Pons (tissue), 1 donor: ENCODE measurements at places on chromosomes 5 and 9.

DNA sequence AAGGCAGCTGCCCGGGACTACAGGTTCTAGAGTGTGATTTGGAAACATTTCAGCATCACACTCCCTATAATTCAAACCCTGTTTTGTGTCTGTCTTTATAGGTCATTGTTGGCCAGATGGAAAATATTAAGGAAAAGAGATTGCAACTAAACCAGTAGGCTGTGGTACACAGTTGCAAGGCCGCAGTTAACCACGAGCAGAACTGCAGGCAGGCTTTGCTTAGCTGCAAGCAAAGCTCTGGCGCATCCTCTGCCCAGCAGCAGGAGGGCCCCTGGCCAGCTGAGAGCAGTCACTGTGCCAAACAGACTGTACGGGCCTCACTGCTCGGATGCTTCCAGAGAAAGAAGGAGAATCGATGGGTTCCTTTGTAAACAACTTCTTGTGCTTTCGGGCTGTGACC is 204.5 kb downstream of the DENND1A start:
- peak; percentile 58 for DNase-seq

GRCh38 chr9:99269416-99269815 is 47.3 kb downstream of the SEC61B start:
- DNase-seq, result no peak

GRCh38 chr9:94533155-94533554 is 21.7 kb upstream of the PCAT7 start:
- no peak for DNase-seq

DNA sequence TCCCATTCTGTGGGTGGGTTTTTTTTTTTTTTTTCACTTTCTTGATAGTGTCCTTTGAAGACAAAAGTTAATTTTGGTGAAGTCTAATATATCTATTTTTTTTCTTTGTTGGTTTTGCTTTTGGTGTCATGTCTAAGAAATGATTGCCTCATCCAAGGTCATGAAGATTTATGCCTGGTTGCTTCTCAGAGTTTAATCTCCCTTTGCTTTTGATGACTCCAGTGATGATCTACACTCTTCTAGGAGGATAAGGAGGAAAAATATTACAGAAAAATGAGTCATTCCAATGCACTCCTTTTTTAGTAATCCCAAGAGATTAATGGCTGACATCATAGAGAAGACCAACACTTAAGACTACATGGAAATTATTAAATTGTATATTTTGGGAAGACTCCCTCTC is 79.7 kb upstream of the ICE1 start:
- no peak for DNase-seq

DNA sequence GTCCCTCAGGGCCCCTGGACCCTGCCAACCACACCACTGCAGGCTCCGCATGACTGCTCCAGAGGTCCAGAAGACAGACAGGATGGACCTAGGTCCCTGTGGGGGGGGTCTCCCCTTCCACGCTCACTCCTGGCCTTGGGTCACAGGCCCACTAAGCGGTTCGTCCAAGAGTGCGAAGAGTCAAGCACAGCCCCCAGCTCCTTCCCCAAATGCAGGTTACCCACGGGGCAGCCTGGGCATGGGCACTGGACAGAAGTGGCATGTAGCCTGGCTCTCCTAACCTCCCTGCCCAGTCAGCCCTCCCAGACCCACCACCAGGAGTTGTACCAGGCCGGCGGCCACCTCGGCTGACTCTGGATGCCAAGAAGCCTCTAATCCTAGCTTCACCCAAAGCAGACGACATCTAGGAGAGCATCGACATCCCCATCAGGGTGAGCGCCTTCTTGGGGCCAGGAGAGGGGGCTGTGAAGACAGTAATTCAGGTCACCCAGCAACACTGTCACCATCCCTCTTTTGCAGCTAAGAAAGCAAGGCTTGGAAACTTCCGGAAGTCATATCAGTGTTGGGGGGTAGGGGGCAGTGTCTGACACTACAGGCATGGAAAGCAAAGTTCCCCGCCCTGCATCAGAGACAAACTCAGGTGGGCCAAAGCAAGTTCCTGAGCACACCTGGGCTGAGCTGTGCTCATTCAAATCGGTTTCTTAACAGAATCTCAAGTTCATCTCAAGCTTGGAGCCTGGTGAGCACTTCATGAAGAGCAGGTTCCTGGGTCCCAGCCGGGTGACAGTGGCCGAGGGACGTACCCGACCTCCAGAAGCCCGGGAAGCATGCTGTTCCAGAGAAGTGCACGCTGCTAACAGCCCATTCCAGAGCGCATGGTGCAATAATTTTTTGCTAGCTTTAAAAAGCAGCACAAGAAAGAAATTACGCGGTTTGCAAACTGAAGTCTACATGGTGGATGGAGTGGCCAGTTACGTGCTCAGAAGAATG is 68.7 kb downstream of the SEMA4D start:
- no peak for DNase-seq

- no peak for DNase-seq
These were observed 979 bp downstream of the PCDHGA12 start for GRCh38 chr5:141431286-141431685.

- no peak for DNase-seq
These were observed 46.4 kb downstream of the SARDH start for GRCh38 chr9:133691626-133692363.

DNA sequence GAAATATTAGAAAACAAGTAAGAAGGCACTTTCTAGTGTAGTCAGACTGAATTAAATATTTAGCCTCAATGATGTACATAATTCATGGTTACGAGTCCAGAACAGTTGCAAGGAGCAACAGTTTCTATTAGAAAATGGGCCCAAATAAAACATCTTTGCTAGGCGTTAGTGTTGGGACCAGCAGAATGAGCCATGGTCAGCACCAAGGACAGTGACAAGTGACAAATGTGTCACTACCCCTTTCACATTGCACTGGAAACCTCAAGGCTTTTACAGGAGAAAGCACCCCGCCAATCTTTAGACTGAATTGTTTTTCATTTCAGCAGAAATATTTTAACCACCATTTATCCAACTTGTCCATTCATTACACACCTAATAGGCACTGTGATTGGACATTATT is 301.3 kb upstream of the ADCY2 start:
- no peak for DNase-seq

DNA sequence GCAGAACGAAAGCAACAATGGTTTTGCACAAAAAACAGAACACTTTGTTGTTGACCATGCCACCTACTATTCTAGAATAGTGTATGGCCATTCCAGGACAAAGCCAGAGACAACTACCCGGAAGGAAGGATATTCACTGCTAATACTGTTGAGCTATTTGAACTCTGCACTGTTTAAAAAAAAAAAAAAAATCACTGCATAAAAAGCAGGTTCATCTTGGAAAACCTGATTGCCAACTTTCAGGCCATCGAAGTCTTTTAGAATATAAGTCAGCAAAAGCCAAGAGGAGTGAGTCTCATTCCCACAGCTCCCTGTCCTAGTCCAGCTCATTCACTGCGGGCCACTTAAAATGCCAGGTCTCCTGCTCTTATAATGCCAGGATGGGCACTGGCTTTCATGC is 4.0 kb downstream of the ENC1 start:
- no peak for DNase-seq

- peak; percentile 38 for DNase-seq
These were observed 45.8 kb upstream of the ATG10 start for GRCh38 chr5:81925981-81926380.

- DNase-seq, result no peak
These were observed 38.0 kb downstream of the NIPAL4 start for GRCh38 chr5:157497875-157498611.

GRCh38 chr5:56329652-56330051 is 96.5 kb upstream of the ANKRD55 start:
- DNase-seq, result no peak

GRCh38 chr9:20670395-20670794 is 13.7 kb upstream of the FOCAD start:
- no peak for DNase-seq

DNA sequence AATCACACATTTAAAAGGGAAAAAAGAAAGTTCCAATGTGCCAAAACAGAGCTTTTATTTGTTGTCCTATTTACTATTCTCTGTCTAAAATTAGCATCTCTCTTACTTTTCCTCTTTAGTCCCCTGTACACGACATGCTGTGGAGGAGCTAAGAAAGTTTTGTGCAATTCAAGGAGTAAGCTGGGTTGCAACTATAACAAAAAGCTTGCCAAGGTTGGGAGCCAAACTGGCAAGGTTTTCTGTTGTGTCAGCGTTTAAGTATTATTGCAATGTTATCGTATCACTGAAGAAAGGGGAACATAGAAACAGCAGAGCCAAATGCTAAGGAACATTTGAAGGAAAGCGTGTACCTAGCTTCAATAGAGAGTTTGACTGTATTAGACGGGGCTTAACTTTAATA is 680.8 kb downstream of the CETN3 start:
- DNase-seq, result peak; percentile 77

- no peak for DNase-seq
These were observed 3.6 kb upstream of the AGPAT2 start for GRCh38 chr9:136690806-136691261.

GRCh38 chr5:107826311-107827000 is 155.7 kb upstream of the EFNA5 start:
- DNase-seq, result no peak

DNA sequence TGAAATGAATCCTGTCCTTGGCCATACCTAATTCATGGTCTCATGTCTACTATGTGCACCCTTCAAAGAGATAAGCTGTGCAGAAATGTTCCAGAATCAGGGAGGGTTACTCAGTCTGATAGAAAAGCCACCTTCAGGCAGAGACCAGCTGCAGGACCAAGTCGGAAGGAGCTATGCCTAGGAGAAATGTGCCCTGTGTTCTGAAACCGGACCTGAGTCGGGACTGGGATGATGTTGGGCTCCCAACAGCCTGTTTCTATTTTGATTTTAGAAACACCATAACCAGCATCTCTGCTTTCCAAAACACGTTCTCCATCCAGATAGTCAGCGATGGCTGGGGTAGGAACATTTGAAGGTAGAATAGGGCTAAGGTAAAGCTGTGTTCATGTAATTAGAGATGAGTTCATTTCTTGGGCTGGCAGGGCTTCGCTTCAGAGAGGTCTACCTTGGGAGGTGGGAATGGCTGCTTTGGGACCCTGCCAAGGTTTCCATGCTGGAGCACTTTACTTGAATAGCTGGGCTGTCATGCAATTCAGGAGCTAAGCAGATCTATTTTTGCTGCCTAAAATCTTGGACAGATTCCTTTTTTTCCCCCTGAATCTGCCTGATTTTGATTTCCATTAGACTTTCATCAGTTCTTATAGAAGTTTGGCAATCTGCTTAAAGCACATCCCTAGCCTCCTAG is 2.8 kb downstream of the ADCY2 start:
- DNase-seq, result no peak

DNA sequence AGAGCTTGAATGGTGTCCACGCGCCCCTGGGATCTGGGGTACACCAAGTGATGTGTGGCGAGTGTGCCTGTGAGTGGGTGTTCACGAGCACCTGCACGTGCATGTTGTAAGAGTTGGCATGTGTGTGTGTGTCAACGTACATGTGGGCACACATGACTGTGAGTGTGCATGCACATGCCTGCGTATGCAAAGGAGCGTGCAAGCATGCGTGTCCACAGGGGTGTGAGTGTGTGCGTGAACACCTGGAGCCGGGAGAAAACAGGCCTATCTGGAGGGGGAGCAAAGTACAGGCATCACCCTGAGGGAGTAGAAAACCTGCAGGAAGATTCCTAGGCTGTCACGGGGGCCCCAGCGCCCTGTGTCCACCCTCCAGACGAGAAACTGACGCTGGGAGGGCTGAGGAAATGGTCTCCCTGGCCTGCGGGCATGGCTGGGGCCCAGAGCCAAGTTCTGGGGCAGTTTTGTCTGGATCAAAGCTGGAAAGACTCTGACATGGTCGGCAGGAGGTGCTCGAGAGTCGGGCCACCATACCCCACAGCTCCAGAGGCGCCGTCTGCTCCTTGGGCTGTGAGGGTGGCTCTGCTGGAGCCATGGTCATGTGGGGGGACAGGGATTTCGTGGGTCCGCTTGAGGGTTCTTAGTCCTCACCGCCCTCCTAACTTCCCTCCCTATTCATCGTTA is 31.8 kb downstream of the PTGES start:
- DNase-seq, result no peak

DNA sequence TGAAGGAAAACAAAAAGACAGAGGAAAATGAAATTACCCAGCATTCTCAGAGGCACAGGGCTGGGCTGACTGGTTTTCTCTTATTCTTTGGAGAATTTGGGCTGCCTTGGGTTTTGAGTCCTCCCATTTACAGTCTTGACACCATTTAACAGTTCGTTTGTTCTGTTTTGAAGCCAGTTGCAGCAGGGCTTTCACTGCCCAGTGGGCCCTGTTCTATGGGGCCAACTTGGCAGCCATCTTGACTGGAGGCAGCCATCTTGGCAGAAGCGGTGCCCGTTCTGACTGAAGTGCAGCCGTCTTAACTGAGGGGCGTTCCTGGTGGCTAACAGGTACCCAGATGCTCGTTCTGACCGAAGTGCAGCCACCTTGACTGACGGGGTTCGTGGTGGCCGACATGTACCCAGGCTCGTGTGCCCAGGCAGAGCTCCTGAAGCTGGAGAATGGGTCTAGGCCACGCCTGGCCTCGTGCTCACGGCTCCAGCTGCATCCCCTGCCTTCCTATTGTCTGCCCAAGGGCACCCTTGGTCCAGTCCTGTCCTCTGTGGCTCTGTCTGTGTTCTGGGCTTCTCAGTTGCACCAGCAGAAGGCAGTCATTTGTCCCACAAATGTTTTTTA is 164.4 kb downstream of the GAPVD1 start:
- no peak for DNase-seq

DNA sequence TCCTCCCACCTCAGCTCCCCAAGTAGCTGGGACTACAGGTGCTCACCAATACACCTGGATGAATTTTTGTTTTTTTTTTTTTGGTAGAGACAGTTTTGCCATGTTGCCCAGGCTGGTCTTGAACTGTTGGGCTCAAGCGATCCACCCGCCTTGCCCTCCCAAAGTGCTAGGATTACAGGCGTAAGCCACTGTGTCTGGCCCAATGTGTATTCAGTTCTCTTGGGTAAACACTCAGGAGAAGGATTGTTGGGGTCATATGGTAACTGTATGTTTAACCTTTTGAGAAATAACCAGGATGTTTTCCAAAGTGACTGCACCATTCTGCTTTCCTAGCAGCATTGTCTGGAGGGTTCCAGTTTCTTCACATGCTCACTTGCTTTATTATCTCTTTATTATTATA is 67.4 kb downstream of the TNPO1 start:
- no peak for DNase-seq

GRCh38 chr5:5079876-5080275 is 60.3 kb upstream of the ADAMTS16 start:
- DNase-seq, result no peak

GRCh38 chr5:179619776-179620175 is 3.7 kb downstream of the HNRNPH1 start:
- no peak for DNase-seq

GRCh38 chr9:110047232-110047954 is 160.6 kb downstream of the C9orf152 start:
- no peak for DNase-seq

DNA sequence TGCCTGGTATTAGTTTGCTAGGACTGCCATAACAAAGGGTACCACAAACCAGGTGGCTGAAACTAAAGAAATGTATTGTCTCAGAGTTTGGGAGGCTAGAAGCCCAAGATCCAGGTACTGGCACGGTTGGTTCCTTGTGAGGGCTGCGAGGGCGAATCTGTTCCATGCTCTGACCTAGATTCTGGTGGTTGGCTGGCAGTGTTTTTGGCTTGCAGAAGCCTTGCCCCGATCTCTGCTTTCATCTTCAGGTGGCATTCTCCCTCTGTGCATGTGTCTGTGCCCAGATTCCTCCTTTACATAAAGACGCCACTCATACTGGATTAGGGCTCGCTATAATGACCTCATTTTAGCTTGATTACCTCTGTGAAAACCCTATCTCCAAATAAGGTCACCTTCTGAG is 36.7 kb downstream of the RAI14 start:
- no peak for DNase-seq

- no peak for DNase-seq
These were observed 29.6 kb downstream of the CDH10 start for GRCh38 chr5:24615159-24615558.

- peak; percentile 87 for DNase-seq
These were observed 2.9 kb downstream of the SNX18 start for GRCh38 chr5:54520438-54520846.
